ENCODE measurements at places on chromosomes 3 and 15.

- DNase-seq: no peak
Observed at GRCh38 chr3:187899246-187899645, 154.0 kb upstream of the BCL6 start.

DNA sequence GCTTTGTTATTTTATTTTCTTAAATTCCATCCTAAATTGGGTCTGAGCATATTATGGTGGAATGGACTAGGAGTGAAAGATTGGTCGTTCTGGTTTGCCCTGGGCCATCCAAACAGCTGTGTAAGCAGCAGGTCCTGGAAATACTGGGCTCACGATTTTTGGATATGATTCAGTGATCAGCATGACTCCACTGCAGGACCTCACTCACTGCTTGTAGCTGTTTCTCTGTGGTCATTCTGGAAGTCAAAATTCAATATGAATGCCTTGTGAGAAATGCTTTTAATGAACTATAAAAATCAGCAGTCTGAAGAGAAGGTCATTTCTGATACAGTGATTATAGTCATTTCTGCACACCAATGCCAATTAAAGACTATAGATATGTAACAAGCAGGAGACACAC, 185.0 kb downstream of the RBMS3 start:
- DNase-seq: no peak

DNA sequence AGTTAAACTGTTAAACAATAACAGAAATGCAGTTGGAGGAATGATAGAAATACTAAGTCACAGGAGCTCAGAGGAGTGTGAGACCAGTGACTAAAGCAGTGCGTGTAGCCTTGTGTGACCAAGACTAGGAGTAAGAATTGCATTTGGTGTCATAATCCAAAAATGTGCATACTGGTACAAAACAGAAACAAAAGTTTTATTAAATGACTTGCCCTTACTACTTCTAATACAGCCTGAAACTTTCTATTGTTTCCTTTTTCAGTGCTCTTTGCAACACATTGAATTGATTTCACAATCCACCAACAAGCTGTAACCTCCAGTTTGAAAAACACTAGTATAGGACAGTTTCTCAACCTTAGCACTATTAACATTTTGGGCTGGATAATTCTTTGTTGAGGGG, 17.1 kb downstream of the SNX1 start:
- DNase-seq: no peak

- no peak for DNase-seq
Observed at GRCh38 chr15:86432861-86433260, 353.2 kb downstream of the AGBL1 start.

DNA sequence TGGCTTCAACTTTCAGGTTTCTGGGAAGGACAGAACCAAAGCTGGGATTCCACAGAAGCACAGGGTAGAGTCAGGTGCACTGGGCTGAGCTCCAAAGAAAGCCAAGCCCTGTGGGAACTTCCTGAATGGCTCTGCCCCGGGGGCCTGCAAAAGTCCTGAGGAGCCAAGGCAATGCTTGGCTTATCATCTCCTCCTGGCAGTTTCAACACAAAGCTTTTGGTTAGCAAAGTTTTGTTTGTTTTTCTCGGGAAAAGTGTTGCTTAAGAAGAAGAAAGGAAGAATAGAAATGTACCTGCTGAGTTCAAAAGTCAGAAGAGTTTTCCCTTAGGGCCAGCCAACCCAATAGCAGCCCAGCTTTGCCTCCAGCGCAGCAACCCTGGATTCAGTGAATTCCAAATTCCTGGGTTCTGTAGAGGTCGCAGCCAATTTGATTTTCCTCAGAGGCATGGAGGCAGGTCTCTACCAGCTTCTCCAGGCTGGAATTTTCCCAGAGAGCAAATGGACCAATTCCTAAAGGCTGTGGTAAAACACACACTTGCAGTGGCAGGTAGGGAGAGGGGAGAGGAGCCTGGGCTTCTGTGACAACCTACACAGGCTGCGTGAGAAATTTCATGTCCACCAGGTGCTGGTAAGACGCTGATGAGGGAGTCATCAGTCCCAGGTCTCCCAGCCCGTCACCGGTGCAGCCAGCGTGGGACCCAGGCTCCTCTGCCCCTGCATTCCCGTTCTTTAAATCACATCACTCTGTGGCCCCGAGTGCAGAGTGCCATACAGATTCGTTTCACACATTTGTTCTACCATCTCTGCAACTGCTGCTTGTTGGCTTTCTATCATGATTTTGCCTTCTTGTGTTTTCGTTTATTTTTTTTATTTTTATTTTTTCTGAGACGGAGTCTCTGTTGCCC, 54.3 kb upstream of the SNRPA1 start:
- no peak for DNase-seq

- no peak for DNase-seq
Observed at GRCh38 chr3:127821394-127821793, 921 bp downstream of the MGLL start.

GRCh38 chr3:66479532-66479947, 21.3 kb downstream of the LRIG1 start:
- DNase-seq: no peak

DNA sequence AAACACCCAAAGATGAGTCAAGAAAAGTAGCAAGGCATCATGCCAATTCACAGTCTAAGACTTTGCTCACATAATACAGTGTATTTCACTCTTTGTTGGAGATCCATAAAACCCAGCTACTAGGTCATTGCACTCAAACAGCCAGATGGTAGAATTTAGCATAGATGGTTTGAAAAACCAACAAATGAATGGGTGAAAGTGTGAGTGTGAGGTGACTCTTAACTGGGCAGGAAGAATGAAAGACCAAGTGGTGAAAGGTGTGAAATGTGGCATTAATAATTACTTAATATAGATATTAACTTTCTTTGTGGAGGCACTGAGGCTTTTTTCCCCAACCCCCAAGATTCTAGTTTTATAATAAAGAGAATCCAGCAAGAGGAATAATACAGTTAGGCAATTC, 159.5 kb downstream of the SQOR start:
- no peak for DNase-seq

DNA sequence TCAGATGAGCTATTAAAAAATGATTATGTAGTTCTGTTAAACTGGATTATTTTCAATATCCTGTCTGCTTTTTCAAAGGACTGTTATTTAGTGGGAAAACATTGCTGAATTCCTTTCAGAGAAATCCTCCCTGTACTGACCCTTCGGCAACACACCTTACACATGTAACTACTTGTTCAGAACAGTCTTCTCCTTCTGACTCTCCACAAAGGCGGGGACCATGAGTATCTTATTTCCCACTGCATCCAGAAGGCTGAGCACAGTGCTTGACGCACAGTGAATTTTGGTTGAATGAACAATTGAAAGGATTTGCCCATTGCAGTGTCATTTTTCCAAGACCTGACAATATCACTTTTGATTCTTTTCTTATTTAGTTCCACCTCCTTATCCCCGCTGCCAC, 23.1 kb upstream of the CFAP161 start:
- DNase-seq: no peak

GRCh38 chr3:72798552-72799195, 49.6 kb downstream of the SHQ1 start:
- DNase-seq: no peak

- DNase-seq: no peak
Observed at GRCh38 chr15:89751748-89752147, 699 bp upstream of the MESP1 start.

GRCh38 chr3:158769549-158769948, 32.3 kb upstream of the MFSD1 start:
- DNase-seq: no peak

GRCh38 chr3:142857056-142857455, 31.8 kb downstream of the PCOLCE2 start:
- DNase-seq: no peak

GRCh38 chr3:12935023-12935860, 93.9 kb upstream of the RPL32 start:
- no peak for DNase-seq

- DNase-seq: no peak
Observed at GRCh38 chr3:31102196-31102879, 207.9 kb upstream of the GADL1 start.

DNA sequence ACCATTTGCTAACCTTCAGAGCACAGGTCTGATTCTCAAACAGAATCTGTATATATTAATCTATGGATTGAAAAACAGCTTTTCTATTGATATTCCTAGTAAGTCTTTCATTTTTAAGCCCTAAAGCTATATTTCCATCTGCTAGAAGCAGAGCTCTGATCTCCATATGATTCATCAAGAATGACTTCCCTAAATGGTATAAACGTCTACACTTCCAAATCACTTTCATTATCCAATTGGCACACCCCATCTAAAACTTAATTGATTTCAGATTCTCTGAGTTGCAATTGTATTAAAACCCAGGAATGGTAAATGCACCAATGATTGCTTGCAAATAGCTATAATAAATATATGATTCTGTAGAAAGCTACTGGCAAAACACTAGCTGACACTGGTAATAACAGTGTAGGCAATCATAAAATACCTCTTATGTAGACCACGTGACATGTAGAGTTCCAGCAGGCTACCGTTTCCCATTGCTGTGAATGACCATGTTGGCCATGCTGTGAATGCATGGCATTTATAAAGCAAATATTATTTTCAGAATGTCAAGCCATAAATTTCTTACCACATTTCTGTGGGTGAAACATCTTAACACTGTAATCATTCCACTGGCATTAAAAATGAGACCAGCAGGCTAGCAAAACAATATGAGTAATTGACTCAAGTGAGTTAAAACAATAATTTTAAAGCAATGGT, 226.0 kb downstream of the ZMAT3 start:
- DNase-seq: no peak

DNA sequence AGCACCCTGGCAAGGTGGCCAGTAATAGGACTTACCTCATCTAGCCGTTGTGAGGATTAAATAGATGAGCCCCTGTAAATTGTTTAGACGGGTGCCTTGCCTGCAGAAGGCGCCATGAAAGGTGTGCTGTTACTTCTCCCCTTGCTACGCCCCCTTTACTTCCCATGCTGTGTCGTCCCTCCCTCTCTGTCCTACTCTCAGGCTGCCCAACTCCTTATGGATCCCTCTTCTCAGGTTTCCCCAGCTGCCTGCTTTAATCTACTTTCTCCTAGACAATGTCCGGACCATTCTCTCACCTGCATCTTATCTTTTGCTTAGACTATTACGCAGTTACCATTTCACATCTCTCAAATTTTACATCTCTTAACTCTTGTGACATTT, 1.7 kb upstream of the FBXW12 start:
- DNase-seq: no peak

DNA sequence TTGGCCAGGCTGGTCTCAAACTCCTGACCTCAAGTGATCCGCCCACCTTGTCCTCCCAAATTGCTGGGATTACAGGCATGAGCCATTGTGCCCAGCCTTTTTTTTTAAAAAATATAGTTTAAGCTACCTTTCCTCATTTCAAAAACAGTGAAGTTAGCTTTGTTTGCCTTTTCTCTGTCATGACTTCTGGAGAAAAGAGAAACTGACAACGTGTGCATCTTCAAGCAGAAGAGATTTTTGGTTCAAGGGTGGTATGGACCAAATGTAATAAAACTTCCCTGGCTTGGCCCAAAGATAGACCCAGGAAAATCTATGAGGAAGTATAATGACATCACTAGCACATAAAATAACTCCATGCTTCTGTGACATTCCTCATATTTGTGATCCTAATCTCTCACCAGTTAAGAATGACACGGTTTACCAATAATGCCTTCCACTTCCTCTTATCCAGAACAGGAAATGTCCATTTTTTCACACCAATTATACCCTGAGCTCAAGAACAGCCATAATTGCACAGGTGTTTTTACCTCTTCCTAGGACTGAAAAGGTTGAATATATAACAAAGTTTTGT, 781.2 kb upstream of the NR2F2 start:
- no peak for DNase-seq

- no peak for DNase-seq
Observed at GRCh38 chr15:61137105-61137792, 91.9 kb downstream of the RORA start.

GRCh38 chr3:25781145-25781757, 2.0 kb downstream of the NGLY1 start:
- no peak for DNase-seq

DNA sequence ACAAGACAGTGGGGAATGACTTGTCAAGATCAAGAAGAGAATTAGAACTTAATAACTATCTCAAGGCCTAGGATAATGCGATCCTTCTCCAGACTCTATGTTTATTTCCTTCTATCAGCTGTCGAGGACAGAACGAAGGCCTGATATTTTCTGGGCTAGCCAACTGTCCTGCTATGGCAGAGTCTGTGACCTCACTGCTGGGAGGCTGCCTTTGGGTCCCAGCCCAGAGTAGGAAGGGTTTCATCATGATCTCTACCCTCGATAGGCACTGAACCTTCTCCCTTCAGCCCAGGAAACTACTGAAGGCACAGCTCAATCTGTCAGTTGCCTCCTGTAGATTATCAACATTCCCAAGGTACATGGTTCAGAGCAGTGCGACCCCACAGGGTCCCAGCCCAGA, 237.2 kb downstream of the ATP8B4 start:
- no peak for DNase-seq

- no peak for DNase-seq
Observed at GRCh38 chr3:45105855-45106671, 40.1 kb downstream of the CDCP1 start.

- DNase-seq: no peak
Observed at GRCh38 chr3:148990236-148990635, 1.1 kb upstream of the GYG1 start.

DNA sequence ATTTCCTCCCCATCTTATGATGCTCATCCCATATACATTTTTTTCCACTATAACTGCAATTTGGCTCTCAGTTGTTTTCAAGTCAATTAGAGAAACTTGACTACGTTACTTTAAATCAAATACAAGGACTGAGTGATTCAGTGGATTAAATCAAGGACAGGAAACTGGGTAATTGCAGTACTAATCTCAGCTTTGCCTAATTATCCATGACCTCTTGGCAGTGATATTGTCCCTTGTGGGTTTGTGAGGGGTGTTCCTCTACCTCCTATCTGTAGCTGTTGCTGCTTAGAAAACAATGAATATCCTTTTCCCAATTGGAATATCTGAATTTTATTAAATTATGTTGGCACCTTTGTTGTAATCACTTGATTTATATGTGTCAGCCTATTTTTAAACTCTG, 79.4 kb downstream of the ZPLD1 start:
- no peak for DNase-seq

DNA sequence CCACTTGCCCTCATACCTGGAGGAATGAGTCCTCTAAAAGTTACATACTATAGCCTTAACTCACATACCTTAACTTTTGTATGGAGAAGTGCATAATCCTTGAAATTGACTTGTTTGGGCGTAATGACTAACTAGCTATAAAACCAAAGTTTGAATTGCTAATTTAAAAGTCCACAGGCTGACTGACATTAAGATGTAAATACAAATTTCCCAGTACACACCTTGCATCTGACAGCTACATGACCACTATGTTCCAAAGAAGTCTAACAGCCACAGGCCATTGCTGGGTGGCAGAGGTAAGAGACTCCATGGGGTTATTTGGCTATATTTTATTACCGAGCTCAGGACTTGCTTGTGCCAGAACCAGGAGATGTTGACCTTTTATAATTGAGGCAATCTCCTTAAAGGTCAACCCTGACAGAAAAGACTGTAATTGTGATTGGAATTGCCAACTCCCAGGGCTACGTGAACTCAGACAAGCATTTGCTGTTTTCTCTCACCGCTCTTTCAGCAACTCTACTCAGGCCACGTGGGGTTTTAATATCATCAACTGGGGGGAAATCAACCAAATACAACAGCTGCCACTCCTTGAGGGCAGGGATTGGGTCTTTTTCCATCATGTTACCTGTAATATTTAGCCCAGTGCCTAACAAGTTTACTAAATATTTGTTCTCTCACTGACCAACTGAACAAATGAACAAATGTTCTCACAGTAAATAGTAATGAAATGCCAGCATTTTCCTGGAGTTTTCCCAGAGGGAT, 139.9 kb downstream of the SEMA6D start:
- no peak for DNase-seq
